ENCODE measurements at places on chromosomes 1 and 21.

DNA sequence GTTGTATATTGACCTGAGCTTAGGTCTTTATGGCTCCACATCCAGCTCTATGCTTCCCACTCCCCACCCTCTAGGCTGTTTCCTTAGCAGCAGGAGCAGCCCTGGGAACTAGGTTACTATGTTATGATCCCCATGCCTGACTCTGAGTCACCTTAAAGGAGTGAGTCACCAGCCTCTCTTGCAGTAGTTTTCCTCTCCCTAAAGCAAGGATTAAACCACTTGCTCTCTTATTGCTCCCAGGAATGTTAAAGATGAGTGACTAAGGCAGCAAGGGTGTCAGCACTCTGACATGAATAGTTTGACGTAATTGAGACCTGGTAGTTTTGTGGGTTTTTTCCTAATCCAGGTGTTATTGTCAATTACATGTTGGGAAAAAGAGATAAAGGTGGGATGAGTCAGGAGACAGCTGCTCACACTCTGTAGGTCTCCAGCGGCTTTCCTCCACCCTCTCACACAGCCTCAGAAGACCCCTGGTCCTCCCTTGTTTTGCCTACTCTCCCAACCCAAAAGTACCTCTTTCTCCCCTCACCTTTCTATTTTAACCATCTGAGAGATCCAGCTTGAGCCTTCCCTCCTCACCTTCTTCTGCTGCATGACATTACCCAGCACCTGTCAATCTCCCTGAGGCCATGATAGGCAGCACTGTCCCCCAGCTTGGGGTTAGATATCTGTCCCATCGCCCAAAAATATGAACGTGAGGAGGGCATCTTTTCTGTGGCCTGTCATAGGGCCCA is 369.1 kb upstream of the VAMP3 start:
- peak; percentile 97 for DNase-seq

- DNase-seq = peak; percentile 60
Measured at GRCh38 chr21:16071092-16071491, 341.3 kb downstream of the USP25 start.

- DNase-seq = no peak
Measured at GRCh38 chr1:234781241-234782065, 171.5 kb upstream of the IRF2BP2 start.

DNA sequence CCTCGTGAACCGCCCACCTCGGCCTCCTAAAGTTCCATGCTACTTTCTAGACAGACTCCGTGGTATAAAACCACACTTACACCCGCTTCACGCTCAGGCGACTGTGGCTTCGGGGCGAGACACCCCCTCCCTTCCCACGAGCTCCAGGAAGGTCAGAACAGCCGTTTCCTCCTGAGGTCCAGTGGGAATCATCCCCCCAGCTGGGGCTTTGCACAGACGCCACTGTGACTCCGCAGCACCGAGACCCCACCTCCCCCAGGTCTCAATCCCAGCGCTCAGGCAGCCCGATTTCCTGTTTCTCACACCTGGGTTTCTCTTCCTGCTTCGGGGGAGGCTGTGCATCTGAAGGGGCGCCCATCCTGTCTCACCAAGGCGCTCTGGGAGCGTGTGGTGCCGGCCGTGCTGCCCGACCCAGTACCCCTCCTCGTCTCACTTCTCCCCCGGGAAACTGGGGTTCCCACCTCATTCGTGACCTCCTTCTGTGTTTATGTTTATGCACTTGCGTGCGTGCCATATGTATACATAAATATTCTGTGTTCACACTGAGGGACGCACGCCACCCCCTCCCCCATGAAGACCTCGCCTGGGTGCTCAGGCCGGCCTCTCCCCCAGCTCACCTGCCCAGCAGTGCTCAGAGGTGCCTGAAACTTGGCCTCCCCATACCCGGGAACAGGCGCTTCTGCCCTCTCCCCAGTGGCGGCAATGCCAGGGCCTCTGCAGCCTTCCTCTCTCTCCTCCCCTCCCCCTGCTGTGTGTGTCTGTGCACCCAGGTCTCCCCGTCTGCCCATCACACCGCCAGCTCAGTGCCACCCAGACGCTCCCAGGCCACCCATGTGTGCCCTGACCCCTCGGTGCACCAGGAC is 14.6 kb downstream of the SLC35E2B start:
- DNase-seq = no peak

DNA sequence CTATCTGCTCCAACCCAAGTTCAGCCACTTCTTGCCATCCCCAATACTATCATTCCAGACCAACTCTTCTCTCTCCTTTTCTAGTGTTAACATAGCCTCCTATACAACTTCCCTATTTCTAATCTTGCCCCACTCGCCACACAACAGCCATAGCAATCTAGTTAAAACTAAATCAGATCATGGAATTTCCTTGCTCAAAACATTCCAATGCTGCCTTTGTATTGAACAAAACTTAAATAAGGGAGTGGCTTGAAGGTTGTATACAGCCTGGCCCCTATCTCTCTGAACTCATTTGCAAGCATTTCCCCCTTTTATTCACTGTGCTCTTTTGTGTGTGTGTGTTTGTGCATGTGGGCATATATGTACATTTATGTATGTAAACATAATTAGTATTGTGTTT is 118.1 kb upstream of the SGIP1 start:
- DNase-seq = no peak

- no peak for DNase-seq
Measured at GRCh38 chr1:6099787-6100765, 54.4 kb downstream of the KCNAB2 start.

GRCh38 chr1:91651243-91651642 is 150.6 kb downstream of the CDC7 start:
- no peak for DNase-seq
